Naive thymus-derived CD4-positive, alpha-beta T cell (primary cell): ENCODE measurements at places on chromosomes 5 and 9.

GRCh38 chr9:18718393-18718792 lies 244.4 kb downstream of the ADAMTSL1 start:
- no peaks in the 10 kb centered on the region for H3K36me3 ChIP-seq
- H3K27me3 ChIP-seq = no peaks in the 10 kb centered on the region
- no peak overlapping the region for H3K4me3 ChIP-seq
- H3K27ac ChIP-seq = no peak overlapping the region
- no peak for DNase-seq

DNA sequence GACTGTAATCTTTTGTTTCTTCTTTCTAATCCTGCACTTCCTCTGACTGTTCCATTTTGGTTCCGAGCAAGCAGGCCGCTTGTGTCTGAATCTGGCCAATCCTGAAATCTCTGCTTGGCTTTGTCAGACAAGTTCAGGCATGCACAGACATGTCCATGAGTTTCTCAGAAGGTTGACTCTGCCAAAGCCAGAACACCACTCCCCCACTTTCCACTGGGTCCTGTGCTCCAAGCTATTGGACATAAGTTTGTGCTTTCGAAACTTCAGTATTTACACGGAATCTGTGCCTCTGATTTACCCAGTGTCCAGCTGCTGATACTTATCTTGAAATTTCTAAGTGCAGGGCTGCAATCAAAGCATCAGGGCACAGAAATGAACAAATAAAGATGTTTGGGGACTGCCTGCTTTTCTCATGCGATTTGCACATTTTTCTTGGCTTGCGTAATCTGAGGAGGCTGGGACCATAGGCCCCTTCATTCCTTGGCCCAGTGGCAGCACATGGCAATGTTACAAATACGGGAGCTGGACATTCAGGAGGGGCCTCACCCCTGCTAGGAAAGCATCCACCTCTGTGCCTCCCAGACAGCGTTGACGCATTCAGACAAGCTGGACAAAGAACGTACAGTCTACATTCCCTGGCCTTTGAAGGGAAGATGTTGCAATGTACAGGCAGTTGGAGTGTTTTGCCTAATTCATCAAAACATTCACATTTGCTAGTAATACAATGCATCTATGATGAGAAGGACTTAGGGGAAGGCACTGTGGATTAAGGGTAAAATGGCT lies 209.2 kb upstream of the PAPPA start:
- no peaks in the 10 kb centered on the region for H3K4me1 ChIP-seq
- DNase-seq = no peak
- H3K4me3 ChIP-seq = no peak overlapping the region

DNA sequence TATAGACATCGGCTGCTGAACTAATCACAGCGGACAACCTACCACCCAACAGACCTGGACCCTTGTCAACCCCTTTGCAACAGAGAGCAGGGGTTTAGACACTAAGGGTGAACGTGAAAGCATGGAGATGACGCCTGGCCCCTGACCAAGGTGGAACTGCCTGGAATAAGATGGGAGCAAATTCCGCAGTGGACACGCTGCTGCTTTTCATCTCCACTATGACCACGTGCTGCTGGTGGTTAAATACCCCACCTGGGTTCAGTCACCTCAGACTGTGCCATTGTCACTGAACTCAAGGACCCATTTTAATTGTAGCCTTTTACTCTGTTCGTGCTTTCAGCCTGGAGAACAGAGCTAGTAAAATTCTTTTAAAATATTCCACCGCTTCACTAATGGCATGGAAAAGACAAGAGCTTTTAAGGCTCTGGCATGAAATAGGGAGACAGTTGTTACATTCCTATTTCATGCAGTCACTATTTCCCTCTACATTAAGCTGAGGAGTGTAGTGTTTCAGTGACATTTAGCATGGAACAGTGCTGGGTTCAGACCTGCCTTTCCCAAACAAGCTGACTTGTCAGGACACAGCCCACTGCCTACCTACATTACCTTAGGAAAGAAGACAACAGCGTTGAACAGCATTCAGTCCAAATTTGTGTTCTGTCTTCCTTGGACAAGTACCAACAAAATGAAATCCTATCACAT lies 96.8 kb downstream of the ANKRD18B start:
- no peak for DNase-seq
- no peaks in the 10 kb centered on the region for H3K27me3 ChIP-seq
- no peak overlapping the region for H3K4me3 ChIP-seq
- H3K27ac ChIP-seq = no peak overlapping the region

GRCh38 chr5:43772764-43773477 lies 169.9 kb downstream of the NNT start:
- H3K27me3 ChIP-seq = no peaks in the 10 kb centered on the region
- no peak overlapping the region for H3K27ac ChIP-seq
- no peak for DNase-seq
- no peaks in the 10 kb centered on the region for H3K36me3 ChIP-seq
- H3K4me3 ChIP-seq = no peak overlapping the region
- no peaks in the 10 kb centered on the region for H3K4me1 ChIP-seq

DNA sequence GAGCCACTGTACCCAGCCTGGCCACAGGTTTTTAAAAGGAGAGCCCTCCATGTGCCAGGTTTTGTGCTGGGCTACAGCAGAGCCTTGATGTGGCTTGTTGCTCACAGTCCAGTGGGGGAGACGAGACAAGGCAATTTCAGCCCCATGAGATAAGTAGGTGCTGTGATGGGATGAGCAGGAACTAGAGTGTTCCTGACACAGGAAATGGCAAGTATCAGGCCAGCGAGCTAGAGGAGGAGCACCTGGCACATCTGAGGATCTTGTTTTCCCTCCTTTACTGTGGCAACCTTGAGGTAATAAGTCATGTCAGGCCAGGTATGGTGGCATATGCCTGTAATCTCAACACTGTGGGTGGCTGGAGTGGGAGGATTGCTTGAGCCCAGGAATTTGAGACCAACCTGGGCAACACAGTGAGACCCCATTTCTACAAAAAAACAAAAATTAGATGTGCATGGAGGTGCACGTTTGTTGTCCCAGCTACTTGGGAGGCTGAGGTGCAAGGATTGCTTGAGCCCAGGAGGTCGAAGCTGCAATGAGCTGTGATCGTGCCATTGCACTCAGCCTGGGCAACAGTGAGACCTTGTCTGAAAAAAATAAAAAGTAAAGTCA lies 3.8 kb upstream of the ZDHHC12 start:
- no peak overlapping the region for H3K4me3 ChIP-seq
- peaks cover 27% of the 10 kb centered on the region for H3K36me3 ChIP-seq
- DNase-seq = peak; percentile 39

GRCh38 chr9:104256031-104256695 lies 162.1 kb downstream of the SMC2 start:
- no peak for DNase-seq
- no peaks in the 10 kb centered on the region for H3K27me3 ChIP-seq
- H3K36me3 ChIP-seq = no peaks in the 10 kb centered on the region
- H3K4me3 ChIP-seq = no peak overlapping the region
- H3K4me1 ChIP-seq = no peaks in the 10 kb centered on the region

- no peaks in the 10 kb centered on the region for H3K27me3 ChIP-seq
- no peak for DNase-seq
Measured at GRCh38 chr9:92404042-92404836, at the start of gene OGN. Gene OGN, minus strand, starts transcription at chr9:92404578. Its CDS starts 1,171 bp downstream, at chr9:92403407.

GRCh38 chr9:93112864-93113389 lies 16.9 kb downstream of the CARD19 start:
- DNase-seq = no peak
- H3K4me3 ChIP-seq = no peak overlapping the region
- no peak overlapping the region for H3K27ac ChIP-seq
- H3K36me3 ChIP-seq = peaks cover 50% of the 10 kb centered on the region

DNA sequence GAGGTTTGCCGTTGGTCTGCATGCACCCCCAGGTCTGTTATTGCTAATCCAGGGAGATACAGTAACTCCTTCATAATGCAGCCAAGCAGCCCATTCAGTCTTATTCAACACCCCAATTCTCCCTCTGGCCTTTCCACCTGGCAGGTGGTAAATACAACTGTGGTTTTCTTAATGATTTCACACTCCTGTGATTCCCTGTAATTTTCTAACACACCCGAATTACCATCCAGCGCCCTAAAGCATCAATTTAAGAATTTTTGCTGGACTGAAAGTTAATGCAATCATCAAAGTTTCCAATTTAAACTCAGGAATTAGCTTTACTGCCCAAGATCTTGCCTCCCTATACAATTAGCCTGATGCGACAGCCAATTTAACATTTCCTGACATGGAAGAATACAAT lies 62.5 kb downstream of the GNAQ start:
- no peaks in the 10 kb centered on the region for H3K36me3 ChIP-seq
- H3K27me3 ChIP-seq = no peaks in the 10 kb centered on the region
- H3K4me3 ChIP-seq = no peak overlapping the region
- H3K27ac ChIP-seq = no peak overlapping the region
- H3K4me1 ChIP-seq = no peaks in the 10 kb centered on the region
- no peak for DNase-seq

- H3K36me3 ChIP-seq = no peaks in the 10 kb centered on the region
- H3K27me3 ChIP-seq = no peaks in the 10 kb centered on the region
- no peak overlapping the region for H3K27ac ChIP-seq
- no peaks in the 10 kb centered on the region for H3K4me1 ChIP-seq
- DNase-seq = no peak
Measured at GRCh38 chr9:110555551-110556331, 23.8 kb downstream of the SVEP1 start.

- no peak for DNase-seq
- no peaks in the 10 kb centered on the region for H3K36me3 ChIP-seq
- no peaks in the 10 kb centered on the region for H3K4me1 ChIP-seq
Measured at GRCh38 chr5:122316656-122317055, 4.6 kb downstream of the SNCAIP start.

DNA sequence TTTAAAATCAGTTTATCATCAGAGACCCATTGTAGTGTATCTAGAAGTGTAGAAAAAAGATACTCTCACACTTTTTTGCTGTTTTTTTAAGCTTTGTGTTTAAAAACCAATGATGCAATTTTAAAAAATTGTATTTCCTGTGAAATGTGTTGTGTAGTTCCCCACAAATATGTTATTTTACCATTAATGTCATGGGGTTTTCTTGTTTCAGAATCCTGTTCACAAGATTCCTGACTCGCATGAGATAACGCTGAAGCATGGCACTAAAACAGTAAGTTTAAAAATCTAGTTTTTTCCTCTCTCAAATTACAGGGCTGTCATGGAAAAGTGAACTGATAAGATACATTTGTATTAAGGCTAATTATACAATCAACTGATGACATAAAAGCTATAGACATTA lies 58.6 kb downstream of the WDR70 start:
- H3K36me3 ChIP-seq = no peaks in the 10 kb centered on the region
- no peak for DNase-seq
- H3K27me3 ChIP-seq = no peaks in the 10 kb centered on the region
- no peak overlapping the region for H3K4me3 ChIP-seq
- no peaks in the 10 kb centered on the region for H3K4me1 ChIP-seq
- H3K27ac ChIP-seq = no peak overlapping the region

- no peak for DNase-seq
- no peak overlapping the region for H3K27ac ChIP-seq
- no peak overlapping the region for H3K4me3 ChIP-seq
- H3K27me3 ChIP-seq = no peaks in the 10 kb centered on the region
Measured at GRCh38 chr9:16191191-16191590, 638.3 kb downstream of the CCDC171 start.

DNA sequence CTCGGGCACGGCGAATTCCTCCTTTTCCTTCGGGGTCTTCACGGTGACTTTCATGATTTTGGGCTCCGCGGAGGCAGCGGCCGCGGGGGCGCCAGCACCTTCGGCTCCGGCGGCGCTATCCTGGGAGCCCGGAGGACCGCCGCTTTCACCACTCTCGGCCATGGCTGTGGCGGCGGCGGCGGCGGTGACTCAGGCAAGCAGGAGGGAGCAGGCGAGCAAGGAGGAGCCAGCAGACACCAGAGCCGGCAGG lies 315 bp downstream of the UBQLN1 start:
- DNase-seq = no peak
- no peaks in the 10 kb centered on the region for H3K36me3 ChIP-seq
- H3K4me1 ChIP-seq = peaks cover 31% of the 10 kb centered on the region
- peak overlapping the region; percentile 93 for H3K27ac ChIP-seq
- peak overlapping the region; percentile 79 for H3K4me3 ChIP-seq

DNA sequence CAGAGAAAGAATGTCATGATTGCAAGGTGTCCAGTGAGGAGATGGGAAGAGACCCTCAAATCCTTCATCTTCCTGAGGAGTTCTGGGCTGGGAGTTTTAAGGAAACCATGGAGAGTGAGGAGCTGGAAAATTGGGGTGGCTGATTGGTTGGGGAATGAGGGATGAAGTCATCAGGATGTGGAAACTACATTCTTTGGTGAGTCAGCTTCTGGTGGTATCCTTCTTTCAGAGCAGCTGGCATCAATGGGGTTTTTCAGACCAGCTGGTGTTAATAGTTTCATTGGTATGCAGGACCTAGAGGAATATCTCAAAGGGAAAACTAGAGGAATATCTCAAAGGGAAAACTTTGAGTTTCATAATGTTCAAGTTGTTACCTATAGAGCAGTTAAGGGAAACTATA lies 45.2 kb downstream of the RNF180 start:
- no peak for DNase-seq
- H3K4me1 ChIP-seq = no peaks in the 10 kb centered on the region
- no peak overlapping the region for H3K4me3 ChIP-seq

- no peaks in the 10 kb centered on the region for H3K36me3 ChIP-seq
- H3K27ac ChIP-seq = no peak overlapping the region
- H3K4me3 ChIP-seq = no peak overlapping the region
- H3K4me1 ChIP-seq = peaks cover 4% of the 10 kb centered on the region
Measured at GRCh38 chr5:139134906-139135305, 63.3 kb downstream of the SIL1 start.

- no peak overlapping the region for H3K4me3 ChIP-seq
- no peaks in the 10 kb centered on the region for H3K36me3 ChIP-seq
- H3K27ac ChIP-seq = no peak overlapping the region
- H3K27me3 ChIP-seq = no peaks in the 10 kb centered on the region
Measured at GRCh38 chr5:61272688-61273087, 59.4 kb upstream of the ZSWIM6 start.

GRCh38 chr9:68692519-68692918 lies 12.5 kb upstream of the PIP5K1B start:
- no peaks in the 10 kb centered on the region for H3K27me3 ChIP-seq
- H3K27ac ChIP-seq = no peak overlapping the region
- no peak overlapping the region for H3K4me3 ChIP-seq
- no peaks in the 10 kb centered on the region for H3K36me3 ChIP-seq
- no peaks in the 10 kb centered on the region for H3K4me1 ChIP-seq

- no peaks in the 10 kb centered on the region for H3K27me3 ChIP-seq
- H3K27ac ChIP-seq = no peak overlapping the region
- no peaks in the 10 kb centered on the region for H3K4me1 ChIP-seq
- H3K4me3 ChIP-seq = no peak overlapping the region
Measured at GRCh38 chr5:150946351-150946905, 41.6 kb upstream of the ZNF300 start.

DNA sequence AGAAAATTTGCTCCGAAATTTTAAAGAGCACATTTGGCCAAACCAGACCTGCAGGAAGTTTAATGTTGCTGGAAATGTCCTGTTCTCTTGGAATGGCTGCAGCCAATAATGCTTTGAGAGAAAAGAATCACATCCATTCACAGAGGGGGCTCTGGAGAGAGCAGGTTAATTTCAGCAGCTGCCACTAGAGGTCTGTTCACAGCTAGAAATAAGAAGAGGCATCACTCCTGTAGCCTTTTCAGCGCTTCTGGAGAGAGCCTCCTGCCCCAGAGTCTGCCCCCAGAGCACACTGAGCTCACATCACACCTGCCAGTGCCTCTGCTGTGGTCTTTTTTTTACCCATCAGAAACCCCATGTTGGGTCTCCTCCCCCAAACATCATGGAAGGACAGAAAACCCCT lies 124.8 kb upstream of the RAD23B start:
- H3K4me1 ChIP-seq = no peaks in the 10 kb centered on the region
- no peak overlapping the region for H3K4me3 ChIP-seq
- no peak overlapping the region for H3K27ac ChIP-seq
- no peak for DNase-seq
- no peaks in the 10 kb centered on the region for H3K36me3 ChIP-seq
- no peaks in the 10 kb centered on the region for H3K27me3 ChIP-seq
